ENCODE measurements at places on chromosomes 3 and 15. TPM values are rescaled to one million over a fixed set of nuclear protein-coding genes. Genes with fewer than 3 reads are reported as not detected.

IQCH gene
- 2.9 TPM for total RNA-seq

FBXO40 gene
- not detected for total RNA-seq

CADPS gene
- total RNA-seq: 1.3 TPM

B2M gene
- 808 TPM for total RNA-seq

TTLL13 gene
- under 0.01 TPM for total RNA-seq

SOX14 gene
- total RNA-seq: not detected

CCR5 gene
- not detected for total RNA-seq

GRCh38 chr3:49009396-49009795 lies 2.2 kb downstream of the WDR6 start:
- no peak for DNase-seq

DNA sequence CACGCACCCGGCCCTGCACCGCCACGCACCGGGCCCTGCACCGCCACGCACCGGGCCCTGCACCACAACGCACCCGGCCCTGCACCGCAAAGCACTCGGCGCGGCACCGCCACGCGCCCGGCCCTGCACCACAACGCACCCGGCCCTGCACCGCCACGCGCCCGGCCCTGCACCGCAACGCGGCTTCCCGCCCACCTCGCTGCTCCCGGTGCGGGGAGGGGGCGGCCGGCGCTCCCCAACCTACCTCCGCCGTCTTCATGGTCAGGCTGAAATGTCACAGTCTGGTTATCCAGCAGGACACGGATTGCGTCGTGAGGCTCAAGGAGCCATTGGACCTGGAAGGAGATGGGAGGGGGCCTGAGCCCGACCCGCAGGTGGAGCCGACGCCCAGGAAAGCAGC lies 41.8 kb downstream of the MUC20 start:
- DNase-seq: no peak

DNA sequence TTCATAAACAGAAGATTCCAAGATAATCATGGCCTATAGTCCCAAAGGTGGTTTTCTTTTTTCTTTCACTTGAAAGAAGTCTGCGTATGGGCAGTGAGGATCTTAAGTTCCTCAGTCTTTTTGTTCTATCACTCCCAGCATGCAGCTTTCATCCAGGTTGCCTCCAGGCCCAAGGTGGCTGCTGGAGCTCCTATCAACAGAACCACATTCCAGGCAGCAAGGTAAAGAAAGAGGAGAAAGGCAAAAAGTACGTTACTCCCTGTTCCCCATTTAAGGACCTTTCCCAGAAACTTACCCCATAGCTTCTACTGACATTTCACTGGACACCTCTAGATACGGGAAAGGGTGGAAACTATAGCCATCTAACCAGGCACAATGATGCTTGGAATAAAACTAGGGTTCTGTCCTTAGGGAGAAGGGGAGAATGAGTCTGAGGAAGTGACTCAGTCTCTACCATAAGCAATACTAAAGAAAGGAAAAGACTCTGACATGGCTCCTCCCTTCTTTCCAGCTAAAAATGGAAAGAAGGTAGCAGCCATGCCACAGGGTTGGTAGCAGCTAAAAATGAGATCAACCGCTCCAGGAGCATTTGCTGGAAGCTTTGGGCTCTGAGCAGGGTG lies 313.9 kb upstream of the NR2E3 start:
- peak; percentile 62 for DNase-seq

GRCh38 chr3:186802701-186803100 lies 3.6 kb downstream of the RFC4 start:
- DNase-seq: no peak

DNA sequence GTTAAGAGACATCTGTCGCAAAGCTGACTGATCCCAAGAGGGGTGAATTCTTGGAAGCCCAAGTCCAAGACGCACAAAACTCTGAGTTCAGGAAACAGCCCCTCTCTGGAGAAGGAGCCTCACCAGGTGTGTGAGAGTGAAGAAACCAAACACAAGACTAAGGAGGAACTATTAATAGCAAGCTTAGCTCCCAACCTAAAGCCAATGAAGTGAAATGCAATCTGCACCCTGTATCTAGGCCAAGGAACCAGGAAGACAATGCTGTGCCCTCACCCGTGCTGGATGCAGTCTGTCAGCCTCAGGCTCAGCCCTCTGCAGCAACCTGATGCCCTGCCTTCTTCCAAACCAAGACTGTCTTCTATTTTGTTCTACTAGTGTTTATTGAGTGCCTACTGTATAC lies 22.5 kb upstream of the THBS1 start:
- DNase-seq: no peak

DNA sequence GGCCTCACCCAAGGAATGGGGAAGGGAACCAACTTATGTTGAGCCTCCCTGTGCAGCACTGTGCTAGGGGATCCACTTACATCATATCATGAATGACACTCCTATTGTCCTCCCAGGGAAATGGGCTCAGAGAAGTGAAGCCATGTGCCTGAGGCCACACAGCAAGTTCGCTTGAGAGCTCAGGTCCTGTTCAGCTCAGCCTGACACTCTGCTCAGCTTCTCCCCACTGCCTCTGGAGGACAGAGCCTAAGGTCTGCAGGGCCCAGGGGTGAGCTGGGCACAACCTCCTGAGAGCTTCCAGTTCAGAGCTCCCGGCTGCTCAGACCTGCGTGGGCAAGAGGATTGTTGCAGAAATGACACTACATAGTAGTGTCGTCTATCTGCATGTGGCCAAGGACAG lies 76.0 kb upstream of the SEC13 start:
- DNase-seq: no peak

DNA sequence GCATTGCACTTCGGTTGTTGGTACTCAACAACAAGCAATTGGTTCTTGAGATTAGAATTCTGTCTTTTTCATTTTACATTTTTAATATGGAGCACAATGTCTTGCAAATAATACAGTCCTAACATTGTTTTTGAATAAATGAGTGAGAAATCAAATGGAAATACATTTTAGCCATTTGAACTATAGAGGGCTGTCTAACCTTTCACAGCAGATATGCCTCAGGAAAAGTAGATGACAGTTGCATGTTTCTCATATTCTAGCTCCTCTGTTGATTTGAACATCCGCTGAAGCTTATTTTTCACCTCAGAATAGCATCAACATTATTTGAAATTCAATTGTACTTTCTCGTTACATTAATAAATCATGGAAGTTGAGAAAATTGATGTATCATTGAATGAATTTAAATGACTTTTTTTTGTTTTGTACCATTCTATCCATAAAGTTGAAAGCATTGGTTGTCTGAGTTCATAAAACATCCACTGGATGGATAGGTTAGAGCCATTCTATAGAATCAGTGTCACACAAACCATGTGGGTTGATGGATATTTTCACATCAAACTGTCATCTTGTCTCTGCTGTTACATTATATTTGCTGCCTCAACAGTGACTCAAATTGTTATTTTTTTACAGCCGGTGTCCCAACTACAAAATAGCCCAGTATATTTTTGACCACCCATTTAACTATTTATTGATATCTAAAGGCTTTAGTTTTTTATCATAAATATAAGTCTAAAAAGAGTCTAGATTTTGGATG lies 928.3 kb downstream of the NSUN3 start:
- DNase-seq: no peak

- peak; percentile 75 for DNase-seq
Measured at GRCh38 chr3:27312044-27312668, 57.0 kb downstream of the NEK10 start.

DNA sequence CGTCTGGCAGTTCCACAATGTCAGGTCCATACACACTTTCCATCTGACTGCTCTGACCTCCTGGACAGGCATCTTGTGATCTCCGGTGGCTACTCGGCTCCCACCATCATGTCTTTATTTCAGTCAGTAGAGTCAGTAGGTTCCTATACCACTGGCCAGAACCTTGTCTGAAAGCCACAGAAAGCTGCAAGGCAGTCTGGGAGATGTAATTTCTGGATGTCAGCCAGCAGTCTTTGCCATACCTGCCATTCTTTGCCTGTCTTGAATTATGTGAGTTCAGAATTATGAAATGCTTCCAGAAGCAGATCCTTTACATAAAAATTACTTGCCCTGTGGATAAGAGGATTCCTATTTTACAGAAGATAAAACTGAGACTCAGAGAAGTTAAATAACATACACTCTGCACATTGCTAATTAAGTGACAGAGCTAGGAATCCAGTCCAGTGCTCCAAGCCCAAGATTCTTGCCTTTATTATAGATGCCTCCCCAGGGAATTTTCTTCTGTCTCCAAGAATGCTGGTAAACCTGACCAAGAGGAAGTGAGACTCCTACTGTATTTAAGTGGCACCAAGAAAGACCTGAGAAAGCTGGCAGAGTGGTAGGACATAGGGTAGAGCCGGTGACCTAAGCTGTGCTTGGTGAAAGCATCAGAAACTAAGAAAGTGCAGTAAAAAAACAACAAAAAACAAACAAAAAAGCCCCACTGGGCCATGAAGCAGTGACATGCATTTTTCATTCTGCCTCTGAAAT lies 75.6 kb downstream of the IQCH start:
- peak; percentile 12 for DNase-seq

All from bronchial epithelial cell (primary cell).